ENCODE measurements at places on chromosomes 2 and 18. TPM values are rescaled to one million over a fixed set of nuclear protein-coding genes. Genes with fewer than 3 reads are reported as not detected.

- DNase-seq: no peak
These were observed 118.9 kb downstream of the EHBP1 start for GRCh38 chr2:62824388-62824787.

GRCh38 chr2:95376311-95377215, 25.9 kb upstream of the FAHD2A start:
- DNase-seq: no peak

The DES gene
- 185 TPM for total RNA-seq

The SH2D6 gene
- not detected for total RNA-seq

DNA sequence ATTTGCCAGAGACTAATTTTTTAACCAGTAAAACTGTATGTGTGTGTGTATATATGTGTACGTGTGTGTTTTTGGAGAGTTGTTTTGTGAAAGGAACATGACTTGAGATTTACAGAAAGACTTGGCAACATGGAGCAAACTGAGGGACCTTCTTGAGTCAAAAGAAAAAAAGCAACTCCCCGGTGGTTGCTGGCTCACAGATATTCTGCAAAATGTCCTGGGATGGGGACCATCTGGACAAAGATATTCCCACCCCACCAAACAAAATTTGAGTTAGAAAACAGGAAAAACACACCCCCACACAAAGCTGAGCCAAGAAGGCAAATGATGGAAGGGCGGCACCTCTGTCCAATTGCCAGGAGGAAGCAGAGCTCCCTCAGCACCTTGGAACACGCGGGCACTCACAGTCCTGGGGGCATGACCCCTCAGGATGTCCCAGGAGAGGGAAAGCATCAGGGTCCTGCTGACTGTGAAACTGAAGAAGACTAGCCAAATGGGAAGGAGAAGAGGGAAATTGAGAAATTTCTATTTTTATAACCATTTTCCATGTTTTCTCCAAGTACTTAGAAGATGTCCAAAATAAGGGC, 290.2 kb upstream of the ACVR2A start:
- no peak for DNase-seq

DNA sequence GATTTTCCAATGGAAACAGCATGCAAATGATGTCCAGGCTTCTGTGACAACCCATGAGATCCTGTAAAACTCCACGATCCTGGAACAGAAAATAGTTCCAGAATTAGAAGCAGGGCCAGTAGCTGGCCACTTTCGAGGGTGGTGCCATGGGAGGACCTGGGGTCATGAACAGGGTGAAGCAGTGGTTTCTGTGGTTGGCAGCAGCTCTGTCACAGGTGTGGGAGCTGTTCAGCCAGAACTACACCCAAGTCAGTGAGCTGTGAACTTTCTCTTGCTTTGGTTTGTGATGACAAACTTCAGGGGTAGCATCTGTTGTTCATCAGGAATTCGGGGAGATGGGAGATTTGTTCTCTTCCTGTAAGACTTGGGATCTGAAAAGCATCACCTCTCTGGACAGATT, 314.4 kb upstream of the NT5C1B start:
- DNase-seq: no peak

The ARL4C gene
- total RNA-seq: 21.3 TPM

GRCh38 chr2:126822115-126822514, 76.6 kb upstream of the TEX51 start:
- DNase-seq: no peak

- DNase-seq: no peak
These were observed 70.6 kb downstream of the NRP2 start for GRCh38 chr2:205752924-205753323.

- no peak for DNase-seq
These were observed 30.9 kb upstream of the IER3IP1 start for GRCh38 chr18:47206945-47207637.

- DNase-seq: no peak
These were observed 25.6 kb upstream of the GCFC2 start for GRCh38 chr2:75736276-75736675.

DNA sequence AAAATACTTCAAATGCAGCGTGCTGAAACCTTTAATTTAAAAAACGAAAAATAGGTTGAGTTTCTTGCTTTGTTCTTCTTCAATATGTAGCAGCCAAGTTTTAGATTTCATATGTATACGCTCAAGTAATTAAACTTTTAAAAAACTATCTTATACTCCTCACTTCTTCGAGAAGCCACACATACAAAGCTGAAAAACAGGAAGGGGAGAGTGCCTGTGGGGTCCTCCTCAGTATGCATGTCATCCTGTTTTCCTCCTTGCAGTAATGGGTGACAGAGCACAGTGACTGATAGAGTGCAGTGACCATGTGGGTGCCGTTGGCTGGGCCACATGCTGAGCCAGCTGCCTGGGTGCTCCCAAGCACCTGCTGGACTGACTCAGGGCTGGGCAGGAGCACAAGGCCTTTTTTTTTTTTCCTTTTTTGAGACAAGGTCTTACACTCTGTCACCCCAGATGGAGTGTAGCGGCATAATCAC, 33.3 kb downstream of the UXS1 start:
- DNase-seq: no peak

GRCh38 chr18:46276748-46277147, 172.6 kb downstream of the HAUS1 start:
- no peak for DNase-seq

Measured in omental fat pad (tissue), 4 donors.